ENCODE measurements at places on chromosomes 5 and 9. TPM values are rescaled to one million over a fixed set of nuclear protein-coding genes. Genes with fewer than 3 reads are reported as not detected.

GRCh38 chr5:8683496-8683895 lies 814.5 kb downstream of the MTRR start:
- no peak for DNase-seq

DNA sequence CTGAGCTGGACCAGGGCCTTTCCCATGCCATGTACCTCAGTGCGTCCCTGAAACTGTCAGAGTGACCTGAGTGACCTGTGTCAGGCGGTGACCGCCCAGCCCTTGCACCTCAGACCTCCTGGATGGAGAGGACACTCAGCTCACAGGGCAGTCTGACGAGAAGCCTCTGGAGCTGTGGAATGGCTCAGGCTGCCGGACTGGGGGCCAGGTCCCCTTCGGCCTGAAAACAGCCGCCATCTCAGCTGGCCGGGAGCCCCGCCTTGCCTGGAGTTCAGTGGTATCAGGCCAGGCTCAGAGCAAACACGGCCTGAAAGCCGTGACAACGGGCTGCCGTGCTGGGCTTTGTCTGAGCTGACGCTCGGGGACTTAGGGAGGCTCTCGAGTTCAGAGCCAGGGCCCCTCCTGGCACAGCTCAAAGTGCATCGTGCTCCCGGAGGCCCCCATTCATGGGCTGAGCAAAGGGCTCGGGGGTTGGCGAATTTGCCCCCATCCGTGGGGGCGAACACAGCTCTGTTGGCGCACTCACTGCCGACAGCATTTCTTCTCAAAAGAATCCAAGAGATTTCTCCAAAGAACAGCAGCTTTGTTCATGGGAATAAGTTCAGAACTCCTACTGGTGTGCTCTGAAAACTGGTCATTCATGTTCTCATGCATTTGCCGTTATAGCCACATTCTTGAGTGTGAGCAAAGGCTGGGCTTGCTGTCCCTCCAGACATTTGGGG lies 8.4 kb upstream of the SLC9A3 start:
- no peak for DNase-seq

DNA sequence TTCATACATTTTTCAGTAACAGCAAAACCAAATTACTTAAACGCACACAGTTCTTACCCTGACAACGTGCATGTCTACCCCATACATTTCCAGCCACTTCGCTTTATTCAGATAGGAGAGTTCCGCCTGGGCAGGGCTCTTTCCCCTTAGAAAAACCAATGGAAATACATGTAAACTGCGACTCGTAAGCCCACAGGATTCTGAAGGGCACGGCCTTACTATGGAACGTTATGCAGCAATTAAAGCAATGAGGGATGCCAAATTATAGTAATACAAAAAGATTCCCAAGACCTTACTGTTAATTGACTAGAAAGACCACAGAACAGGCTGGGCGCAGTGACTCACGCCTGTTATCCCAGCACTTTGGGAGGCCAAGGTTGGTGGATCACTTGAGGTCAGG lies 64.5 kb downstream of the EPB41L4B start:
- peak; percentile 94 for DNase-seq

- no peak for DNase-seq
These were observed 163.2 kb downstream of the RFK start for GRCh38 chr9:76231001-76231400.

Gene SHOC1
- total RNA-seq = 0.02 TPM
